ENCODE measurements at places on chromosomes 1 and 21. TPM values are rescaled to one million over a fixed set of nuclear protein-coding genes. Genes with fewer than 3 reads are reported as not detected.

DNA sequence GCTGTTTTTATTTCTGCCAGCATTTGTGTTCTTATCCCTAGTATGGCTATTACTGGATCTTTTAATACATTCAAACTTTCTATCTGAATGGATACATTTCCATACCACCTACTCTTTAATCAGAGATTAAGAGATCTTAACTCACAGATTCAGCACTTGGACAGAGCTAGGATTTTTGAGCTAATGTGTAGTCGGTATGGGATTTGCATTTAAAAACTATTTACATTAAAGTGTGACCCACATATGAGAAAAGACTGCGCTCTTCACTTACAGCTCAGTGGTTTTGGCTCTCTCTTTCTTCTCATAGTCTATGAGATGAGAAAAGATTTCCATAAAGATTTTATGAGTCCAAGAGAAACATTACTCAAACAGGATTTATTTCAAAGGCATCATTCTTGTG is 16.4 kb downstream of the HMGB4 start:
- DNase-seq, result no peak

COL9A2 gene
- 25.1 TPM for polyA plus RNA-seq

DNA sequence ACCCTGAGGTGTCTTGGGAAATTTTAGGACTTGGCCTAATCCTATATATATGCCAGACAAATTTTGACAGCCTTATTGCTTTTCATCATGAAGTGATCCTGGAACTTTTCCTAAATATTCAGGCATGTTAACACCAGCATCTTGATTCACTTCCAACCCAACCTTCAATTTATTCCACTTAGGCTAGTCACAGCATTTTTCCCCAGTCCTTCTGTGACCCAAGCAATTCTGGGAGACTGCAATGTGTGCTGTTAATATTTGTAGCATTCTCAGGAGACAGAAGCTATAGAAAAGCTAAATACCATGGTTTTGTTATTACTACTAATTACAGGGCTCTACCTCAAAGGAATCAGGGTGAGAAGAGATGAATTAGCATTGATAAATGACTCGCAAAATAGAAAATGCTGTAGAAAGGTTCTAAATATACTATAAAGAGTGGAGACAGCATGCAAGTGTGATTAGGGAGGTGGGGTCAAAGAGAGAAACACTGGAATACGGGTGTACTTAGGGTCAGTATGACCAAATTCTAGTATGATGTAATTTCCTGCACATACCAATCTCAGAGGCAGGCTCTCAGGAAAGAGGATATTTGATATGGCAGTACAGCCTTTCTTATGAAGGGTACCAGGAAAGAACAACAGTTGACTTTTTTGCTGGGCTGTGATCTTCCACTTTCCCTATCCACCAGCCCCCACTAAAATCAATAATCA is 29.1 kb downstream of the PRRX1 start:
- DNase-seq, result no peak

- no peak for DNase-seq
These were observed 187.6 kb upstream of the NFIA start for GRCh38 chr1:60894741-60895140.

GRCh38 chr1:172898866-172899265 is 151.9 kb downstream of the TNFSF18 start:
- no peak for DNase-seq

ERG gene
- 48.1 TPM for polyA plus RNA-seq

DNA sequence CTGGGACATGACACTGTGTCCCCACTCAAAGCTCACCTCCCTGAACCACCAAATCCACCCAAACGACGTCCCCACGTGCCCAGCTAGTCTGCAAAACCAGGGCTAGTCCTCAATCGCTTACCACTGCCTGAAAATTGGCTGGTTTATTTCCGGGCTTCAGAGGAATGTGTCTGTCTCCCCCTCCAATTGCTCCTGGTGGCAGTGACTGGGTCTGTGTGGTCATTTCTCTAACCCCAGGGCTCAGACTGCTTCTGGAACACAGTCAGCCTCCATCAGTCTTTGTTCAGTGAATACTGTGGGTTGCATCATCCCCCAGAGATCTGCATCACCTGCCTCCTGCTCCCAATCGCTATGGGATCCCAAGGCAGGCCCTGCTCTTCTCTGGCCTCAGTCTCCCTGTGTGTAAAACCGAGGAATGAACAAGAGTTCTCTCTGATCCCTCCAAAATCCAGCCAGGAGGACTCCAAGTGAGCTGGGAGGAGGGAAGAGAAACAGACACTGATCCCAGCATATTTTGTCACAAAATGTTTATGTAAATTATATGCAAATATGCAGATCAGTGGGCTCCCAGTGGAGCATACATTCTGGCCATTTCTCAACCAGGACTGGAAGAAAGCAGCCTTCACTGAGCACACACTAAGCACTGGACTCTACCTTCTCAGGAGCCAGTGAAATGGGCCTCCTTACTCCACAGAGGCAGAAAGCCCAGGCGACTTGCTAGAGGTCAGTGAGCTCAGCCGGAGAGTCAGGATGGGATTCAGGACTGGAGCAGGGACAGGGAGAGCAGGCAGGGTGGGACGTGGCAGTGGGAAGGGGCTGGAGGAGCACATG is 20.9 kb downstream of the SDC3 start:
- DNase-seq, result no peak

NES gene
- 54.9 TPM for polyA plus RNA-seq

DNA sequence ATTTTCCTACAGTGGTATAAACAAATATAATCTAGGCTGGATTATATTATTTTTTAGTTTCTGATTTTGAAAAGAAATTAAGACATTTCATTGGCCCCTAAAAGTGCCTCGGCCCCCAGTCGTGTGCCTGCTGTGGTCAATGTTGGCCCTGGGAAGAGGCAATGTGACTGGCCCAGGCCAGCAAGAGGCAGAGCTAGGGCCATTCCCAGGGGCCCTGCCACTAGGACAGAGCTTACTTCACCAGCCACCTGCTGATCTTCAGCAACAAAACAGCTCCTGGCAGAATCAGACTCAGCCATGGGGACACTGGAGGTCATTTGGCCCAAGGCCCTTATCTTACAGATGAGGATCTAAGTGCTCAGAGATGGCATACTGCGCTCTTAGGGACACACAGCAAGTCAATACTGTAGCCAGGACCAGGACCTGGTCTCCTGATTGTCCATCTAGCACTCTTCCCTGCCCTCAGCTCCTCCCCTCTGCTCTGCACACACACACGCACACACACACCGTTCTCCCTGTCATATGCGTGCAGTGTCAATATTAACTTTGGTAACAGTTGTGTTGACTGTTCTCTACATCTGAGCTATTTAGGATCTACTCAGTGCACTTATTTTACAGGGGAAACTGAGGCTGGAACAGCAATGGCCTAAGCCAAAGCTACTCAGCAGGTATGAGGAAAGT is 16.6 kb upstream of the KLHDC7A start:
- DNase-seq, result no peak

DNA sequence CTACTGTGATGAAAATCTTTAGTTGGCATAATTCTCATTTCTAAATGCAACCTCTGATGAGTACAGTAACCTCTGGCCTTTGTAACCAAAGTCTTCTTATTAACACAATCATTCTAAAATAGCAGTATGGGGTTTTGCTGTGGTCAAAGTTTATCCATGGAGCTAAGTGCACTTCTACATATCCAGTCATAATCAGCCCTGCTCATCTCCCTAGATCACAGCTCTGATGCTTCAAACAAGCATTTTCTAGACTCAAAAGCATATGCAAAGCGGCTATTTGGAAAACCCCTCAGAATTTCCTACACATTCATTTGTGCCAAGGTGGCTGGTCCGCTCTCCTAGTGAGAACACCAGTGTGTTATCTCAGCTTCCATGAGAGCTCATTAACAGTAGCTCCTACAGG is 418.6 kb downstream of the MRPL39 start:
- no peak for DNase-seq

GRCh38 chr1:228276174-228276831 is 68.5 kb downstream of the OBSCN start:
- peak; percentile 78 for DNase-seq

KRTAP12-4 gene
- polyA plus RNA-seq, result not detected

PFKFB2 gene
- polyA plus RNA-seq, result 13.4 TPM

ZNF684 gene
- polyA plus RNA-seq, result 10.0 TPM

SPRR1A gene
- not detected for polyA plus RNA-seq

- DNase-seq, result no peak
These were observed 19.0 kb upstream of the MFN2 start for GRCh38 chr1:11961230-11961629.

GRCh38 chr1:7970246-7970645 is 8.7 kb downstream of the PARK7 start:
- no peak for DNase-seq

- no peak for DNase-seq
These were observed 32.6 kb downstream of the PDPN start for GRCh38 chr1:13616234-13616633.

SAMSN1 gene
- 1.7 TPM for polyA plus RNA-seq

DNA sequence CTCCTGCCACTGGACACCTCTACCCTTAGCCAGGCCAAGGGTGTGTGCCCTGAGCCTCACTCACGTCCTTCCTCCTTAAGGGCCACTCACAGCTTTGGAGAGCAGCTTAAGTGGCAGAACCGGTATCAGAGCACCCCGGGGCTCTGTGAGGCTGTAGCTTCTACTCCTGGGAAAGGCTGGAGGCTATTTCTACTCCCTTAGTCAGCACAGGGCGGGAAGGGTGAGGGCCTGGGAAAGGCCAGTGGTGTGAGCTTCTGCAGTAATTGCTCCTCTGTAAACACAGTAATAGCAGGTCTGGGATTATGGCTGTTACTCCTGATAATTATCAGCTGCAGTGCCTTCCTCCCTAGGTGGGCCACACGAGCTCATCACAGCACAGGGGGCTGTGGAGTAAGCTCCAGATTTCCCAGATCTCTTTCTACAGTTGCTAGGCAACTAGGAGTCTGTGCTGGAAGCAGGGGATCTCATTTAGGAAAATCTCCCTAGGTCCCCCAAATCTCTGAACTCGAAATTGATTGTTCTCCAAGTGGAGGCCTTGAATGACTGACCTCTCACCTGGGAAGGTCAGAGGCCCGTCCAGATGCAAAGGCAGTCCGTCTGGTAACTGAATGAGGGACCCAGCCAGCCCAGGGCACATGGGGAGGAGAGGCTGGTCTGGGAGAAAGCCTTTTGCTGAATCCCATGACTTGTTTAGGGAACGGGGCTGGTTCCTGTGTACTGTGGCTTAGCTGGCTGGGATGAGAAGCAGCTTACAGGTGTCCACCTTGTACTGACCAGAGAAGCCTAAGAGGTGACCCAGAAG is 29.3 kb downstream of the IER5 start:
- peak; percentile 85 for DNase-seq

GRCh38 chr1:108512239-108513043 is 47.5 kb upstream of the EEIG2 start:
- DNase-seq, result peak; percentile 52

Data from left lung (tissue), 14 donors.